ENCODE measurements at places on chromosomes 4 and X.

GRCh38 chr4:150828159-150828558 is 186.9 kb downstream of the LRBA start:
- H3K27ac ChIP-seq: peak overlapping the region; percentile 50
- peaks cover 37% of the 10 kb centered on the region for H3K4me1 ChIP-seq
- DNase-seq: peak; percentile 68
- H3K36me3 ChIP-seq: no peaks in the 10 kb centered on the region

DNA sequence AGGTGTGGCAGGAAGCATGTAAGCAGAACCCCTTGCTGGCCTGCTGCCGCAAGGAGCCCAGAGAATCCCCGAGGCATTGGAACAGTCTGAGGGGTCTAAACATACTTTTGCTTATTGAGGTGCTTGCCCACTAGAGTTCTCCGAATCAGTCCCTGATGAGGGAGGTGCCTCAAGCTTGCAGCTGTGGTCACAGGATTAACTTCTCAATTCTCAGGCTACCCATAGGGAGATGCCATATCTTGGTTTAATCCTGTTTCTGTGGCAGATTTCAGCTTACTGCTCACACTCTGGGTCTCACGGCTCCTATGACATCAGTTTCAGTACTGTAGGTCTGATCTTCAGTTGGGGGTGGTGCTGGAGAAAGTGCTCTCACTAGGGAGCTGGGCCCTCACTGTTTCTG is 39.9 kb downstream of the CCNG2 start:
- DNase-seq: no peak
- no peaks in the 10 kb centered on the region for H3K27me3 ChIP-seq
- peaks cover 14% of the 10 kb centered on the region for H3K4me1 ChIP-seq
- H3K27ac ChIP-seq: no peak overlapping the region

DNA sequence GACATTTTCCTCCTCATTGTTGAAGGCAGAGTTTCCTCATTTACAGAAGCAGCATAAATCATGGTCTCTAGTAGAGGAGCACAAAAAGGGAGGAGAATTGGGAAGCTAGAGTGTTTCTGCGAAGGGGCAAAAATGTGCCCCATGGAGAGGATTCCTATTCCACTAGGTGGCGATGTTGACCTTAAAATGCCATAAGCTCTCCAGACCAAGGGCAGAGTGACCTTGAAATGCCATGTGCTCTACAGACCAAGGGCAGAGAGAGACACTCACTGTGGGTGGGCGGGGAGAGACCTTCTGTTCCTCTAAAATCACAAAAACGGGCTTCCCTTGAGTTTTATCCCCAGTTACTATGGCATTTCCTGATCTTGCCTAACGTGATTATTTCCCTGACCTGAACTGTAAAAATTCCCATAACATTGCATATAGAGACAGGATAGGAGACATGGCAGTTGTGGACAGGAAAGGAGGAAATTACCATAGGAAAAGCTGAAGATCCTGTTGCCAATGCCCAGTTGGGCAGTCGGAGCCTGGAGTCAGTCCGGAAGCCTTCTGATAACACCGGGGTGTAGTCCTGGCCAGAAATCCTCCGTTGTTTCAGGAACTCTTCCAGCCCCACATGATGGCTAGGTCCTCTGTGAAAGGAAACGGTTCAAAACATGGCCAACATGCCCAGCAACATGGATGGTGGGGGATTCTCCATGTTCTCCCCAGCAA is 567.7 kb downstream of the MAGEB5 start:
- H3K27me3 ChIP-seq: no peaks in the 10 kb centered on the region
- no peak overlapping the region for H3K4me3 ChIP-seq
- DNase-seq: no peak
- H3K36me3 ChIP-seq: no peaks in the 10 kb centered on the region
- H3K4me1 ChIP-seq: no peaks in the 10 kb centered on the region

DNA sequence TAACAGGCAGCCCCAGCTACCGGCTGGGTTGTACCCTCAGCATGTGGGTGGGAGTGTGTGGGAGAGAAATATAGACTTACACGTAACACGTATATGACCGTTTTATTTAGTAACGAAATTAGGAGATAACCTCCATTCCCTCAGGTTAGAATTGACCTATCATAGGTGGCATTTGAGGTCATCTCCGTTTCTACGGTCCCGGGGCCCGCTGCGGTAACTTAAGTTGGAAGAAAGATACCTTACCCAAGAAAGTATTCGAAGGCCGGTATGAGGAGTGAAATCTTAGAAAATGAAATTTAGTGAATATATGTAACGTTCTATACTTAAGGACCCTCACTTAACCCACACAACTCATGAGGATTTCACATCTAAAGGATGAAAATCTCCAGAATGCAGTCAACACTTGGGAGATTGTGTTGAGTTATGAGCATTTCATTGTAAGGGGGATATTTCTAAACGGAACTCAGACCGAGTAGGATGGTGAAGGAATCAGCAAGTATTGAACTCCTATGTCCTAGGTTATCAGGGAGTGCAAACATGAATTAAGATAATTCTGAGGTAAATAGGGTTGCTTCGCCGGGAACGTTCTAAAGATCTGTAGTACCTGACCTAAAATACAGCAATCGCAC is 891 bp downstream of the CISD2 start:
- no peak for DNase-seq
- H3K4me1 ChIP-seq: peaks cover 48% of the 10 kb centered on the region
- no peaks in the 10 kb centered on the region for H3K36me3 ChIP-seq
- no peaks in the 10 kb centered on the region for H3K27me3 ChIP-seq

DNA sequence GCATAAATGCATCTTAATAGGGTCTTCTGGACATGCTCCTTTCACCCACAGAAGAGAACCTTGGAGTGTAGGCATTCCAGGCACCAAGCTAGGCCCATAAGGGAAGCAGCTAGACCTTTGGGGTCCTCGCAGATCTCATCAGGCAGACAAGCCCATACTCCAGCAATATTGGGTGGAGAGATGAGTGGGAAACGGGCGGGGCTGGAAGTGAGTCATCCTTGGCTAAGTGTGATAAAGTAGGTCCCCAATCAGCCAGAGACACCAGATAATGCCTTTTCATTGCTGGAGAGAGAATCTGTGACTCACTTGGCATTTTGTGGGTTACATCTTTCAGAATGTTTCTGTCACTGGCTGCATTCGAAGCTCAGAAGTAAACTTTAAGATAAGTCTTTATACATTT is 133.3 kb upstream of the MBNL3 start:
- no peaks in the 10 kb centered on the region for H3K36me3 ChIP-seq
- DNase-seq: no peak
- H3K27ac ChIP-seq: no peak overlapping the region
- H3K4me3 ChIP-seq: no peak overlapping the region
- H3K4me1 ChIP-seq: no peaks in the 10 kb centered on the region

DNA sequence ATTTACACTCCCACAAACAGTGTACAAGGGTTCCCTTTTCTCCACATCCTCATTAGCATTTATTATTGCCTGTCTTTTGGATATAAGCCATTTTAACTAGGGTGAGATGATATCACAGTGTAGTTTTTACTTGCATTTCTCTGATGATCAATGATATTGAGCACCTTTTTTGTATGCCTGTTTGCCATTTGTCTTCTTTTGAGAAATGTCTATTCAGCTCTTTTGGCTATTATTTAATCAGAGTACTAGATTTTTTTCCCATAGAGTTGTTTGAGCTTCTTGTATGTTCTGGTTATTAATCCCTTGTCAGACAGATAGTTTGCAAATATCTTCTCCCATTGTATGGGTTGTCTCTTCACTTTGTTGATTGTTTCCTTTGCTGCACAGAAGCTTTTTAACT is 190.6 kb downstream of the MAGEB17 start:
- no peaks in the 10 kb centered on the region for H3K27me3 ChIP-seq
- DNase-seq: no peak
- no peaks in the 10 kb centered on the region for H3K36me3 ChIP-seq
- H3K27ac ChIP-seq: no peak overlapping the region

GRCh38 chr4:146407257-146407656 is 114.5 kb downstream of the SLC10A7 start:
- DNase-seq: no peak
- no peak overlapping the region for H3K4me3 ChIP-seq
- no peaks in the 10 kb centered on the region for H3K4me1 ChIP-seq
- H3K27me3 ChIP-seq: no peaks in the 10 kb centered on the region

GRCh38 chr4:53644607-53645006 is 53.3 kb upstream of the LNX1 start:
- H3K36me3 ChIP-seq: no peaks in the 10 kb centered on the region
- no peak overlapping the region for H3K27ac ChIP-seq
- no peak overlapping the region for H3K4me3 ChIP-seq
- DNase-seq: no peak
- no peaks in the 10 kb centered on the region for H3K27me3 ChIP-seq

GRCh38 chrX:134908356-134908755 is 82.4 kb upstream of the SMIM10 start:
- no peak overlapping the region for H3K4me3 ChIP-seq
- no peak overlapping the region for H3K27ac ChIP-seq
- no peaks in the 10 kb centered on the region for H3K36me3 ChIP-seq
- peak; percentile 39 for DNase-seq
- H3K4me1 ChIP-seq: no peaks in the 10 kb centered on the region

- no peaks in the 10 kb centered on the region for H3K27me3 ChIP-seq
- DNase-seq: peak; percentile 40
- no peak overlapping the region for H3K27ac ChIP-seq
- H3K36me3 ChIP-seq: no peaks in the 10 kb centered on the region
These were observed 19.4 kb downstream of the MTM1 start for GRCh38 chrX:150587585-150588503.

DNA sequence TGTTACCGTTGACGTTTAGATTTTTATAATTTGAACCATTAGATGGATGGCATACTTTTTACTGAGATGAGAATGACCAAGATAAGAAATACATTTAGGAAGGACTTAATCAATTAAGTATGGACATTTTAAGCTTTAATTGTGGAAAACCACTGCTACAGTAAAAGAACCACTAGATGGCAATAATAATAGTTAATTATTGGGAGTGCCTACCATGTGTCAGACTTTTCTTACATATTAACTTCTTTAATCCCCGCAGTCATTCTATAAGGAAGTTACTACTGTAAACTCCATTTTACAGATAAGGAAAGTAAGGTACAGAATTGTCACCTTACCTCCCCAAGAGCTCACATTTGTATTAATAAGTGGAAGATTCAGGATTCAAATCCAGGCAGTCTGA is 48.5 kb upstream of the MYOZ2 start:
- DNase-seq: no peak
- H3K27ac ChIP-seq: no peak overlapping the region
- no peaks in the 10 kb centered on the region for H3K27me3 ChIP-seq
- H3K4me1 ChIP-seq: no peaks in the 10 kb centered on the region

Measured in CD4-positive, alpha-beta memory T cell (primary cell).